ENCODE measurements at places on chromosomes 1 and 21.

GRCh38 chr1:232344791-232345399 is 285.0 kb downstream of the SIPA1L2 start:
- DNase-seq, result no peak

GRCh38 chr1:245172829-245173228 is 18.0 kb downstream of the KIF26B start:
- DNase-seq, result no peak

DNA sequence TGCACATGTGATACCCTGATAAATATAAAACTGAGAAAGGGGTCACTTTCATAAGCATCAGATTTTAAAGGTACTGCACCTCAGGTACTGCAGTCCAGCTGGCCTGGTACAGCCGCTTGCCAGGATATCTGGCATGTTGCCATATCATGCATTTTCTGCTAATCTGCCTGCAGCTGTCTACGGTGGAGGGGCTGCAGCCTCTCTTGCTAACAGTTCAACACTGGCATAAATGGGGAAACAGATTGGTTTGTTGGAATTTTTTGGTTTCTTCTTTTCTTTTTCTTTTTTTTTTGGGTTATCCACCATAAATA is 71.5 kb downstream of the MIS18A start:
- no peak for DNase-seq

DNA sequence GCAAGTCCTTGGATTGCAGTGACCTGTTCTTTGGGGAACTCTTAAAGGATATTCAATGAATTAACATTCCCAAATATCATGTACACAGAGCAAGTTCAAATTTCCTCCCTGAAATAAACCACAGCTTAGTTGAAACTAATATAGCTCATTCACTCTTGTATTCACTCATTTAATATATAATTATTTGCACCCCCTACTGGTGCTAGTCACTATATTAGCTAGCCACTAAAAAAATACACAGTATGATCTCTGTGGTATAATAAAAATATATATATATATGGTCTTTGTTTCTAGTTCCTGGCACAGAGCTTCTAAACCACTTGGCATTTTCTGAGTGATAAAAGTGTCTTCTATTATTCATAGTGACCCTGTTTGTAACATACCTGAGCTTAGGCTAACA is 177.3 kb upstream of the LYPLAL1 start:
- no peak for DNase-seq

- no peak for DNase-seq
Measured at GRCh38 chr1:110248746-110249145, 38.6 kb downstream of the KCNC4 start.
